ENCODE measurements at places on chromosomes 12 and 14.

- DNase-seq: no peak
Observed at GRCh38 chr12:33223956-33224355, 215.7 kb downstream of the SYT10 start.

GRCh38 chr14:96059519-96060135 is 20.5 kb downstream of the C14orf132 start:
- no peak for DNase-seq

GRCh38 chr12:78087363-78087675 is 256.6 kb downstream of the NAV3 start:
- DNase-seq: no peak

DNA sequence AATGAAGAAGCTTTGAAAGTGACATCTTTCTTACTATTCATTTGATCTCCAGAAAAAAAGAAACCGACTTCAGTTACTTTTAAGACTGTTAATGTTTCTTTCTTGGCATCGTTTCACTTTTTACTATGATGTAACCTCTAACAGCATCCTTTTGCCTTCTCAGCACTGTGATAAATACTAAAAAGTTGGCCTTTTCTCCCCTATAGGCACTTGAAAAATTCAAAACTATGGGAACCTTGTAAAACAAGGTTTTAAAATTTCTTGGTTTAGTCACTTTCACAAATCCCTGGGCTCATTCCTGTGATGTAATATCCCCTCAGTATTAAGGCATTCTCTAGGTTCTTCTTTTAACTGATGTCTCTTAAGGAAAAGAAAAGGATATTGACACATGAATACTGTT is 281.8 kb downstream of the EGLN3 start:
- no peak for DNase-seq
